Nephron progenitor cell (in vitro differentiated cells): ENCODE measurements at places on chromosomes 13 and 19.

DNA sequence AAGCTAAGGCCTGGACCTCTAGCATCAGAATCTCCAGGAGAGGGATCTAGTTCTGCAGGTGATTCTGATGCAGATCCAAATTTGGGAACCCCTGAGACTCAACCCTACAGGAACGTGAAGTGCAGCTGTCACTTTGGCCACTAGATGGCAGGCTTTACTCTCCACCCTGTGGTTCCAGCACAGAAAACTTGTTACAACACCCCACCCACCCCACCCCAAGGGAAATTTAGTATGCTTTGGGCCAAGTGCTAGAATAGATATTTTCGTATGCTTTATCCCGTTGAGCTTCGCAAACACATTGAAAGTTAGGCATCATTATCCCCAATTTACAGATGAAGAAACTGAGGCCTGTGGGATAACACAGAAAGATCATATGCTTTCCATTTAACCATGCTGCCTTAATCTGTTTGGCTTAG, 232.0 kb downstream of the B3GLCT start:
- DNase-seq: peak; percentile 69

DNA sequence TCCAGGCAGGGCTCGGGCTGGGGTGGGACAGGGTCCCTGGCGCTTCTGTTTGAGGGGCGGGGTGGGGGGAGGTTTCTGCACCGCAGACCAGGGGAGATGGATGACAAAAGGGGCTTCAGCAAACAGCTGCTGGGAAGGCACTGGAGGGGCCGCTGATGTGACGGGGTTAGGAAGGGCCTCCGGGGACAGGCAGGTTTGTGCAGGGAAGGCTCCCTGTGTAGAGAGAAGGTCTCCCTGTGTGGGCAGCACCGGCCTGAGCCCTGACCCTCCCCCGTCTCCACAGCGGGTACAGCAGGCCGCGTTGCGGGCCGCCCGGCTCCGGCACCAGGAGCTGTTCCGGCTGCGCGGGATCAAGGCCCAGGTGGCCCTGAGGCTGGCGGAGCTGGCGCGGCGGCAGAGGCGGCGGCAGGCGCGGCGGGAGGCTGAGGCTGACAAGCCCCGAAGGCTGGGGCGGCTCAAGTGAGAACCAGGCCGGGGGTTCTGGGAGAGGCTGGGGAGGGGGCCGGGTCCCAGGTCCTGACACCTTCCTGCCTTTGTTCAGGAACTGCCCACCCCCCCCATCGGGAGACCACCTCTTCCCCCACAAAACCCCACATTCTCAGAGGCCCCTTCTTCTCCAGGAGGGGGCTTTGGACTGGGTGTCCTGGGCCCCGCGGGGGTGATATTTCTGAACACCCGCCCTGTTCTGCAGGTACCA, 9.9 kb downstream of the NOP53 start:
- DNase-seq: no peak

DNA sequence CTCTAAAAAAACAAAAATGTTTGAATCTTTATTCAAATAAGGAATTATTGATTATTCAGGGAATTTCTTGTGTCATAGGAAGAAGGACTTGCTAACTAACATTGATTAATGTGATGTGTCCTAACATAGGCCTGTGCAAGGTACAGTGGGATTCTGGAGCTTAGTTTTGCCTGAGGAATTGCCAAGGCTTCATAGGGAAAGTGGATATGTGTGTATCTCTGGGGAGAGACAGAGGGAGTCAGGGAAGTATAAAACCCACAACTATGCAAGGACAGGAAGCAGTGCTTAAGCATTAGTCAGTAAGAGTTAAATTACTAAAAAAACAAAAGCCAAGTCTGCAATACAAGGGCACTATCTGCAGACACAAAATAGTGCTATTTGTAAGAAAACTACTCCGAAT, 59.6 kb downstream of the WDFY2 start:
- no peak for DNase-seq

DNA sequence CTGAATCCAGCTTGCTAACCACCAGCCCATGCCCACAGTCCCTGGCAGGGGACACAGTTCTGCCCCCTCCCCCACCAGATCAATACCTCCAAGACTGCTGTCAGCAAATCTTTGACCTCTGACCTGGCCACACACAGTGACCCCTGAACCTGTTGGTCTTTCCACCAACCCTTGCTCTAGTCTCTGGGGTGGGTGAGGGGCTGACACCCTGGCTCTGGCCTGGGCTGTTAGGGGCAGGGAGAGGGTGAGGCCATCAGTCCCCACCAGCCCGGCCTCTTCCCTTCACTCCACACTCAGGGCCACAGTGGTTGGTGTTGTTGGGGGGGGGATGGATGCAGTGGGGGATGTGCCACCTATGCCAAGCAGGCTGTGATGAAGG, 21.8 kb upstream of the SLC7A10 start:
- DNase-seq: no peak

GRCh38 chr19:19549804-19550464, 11.9 kb downstream of the CILP2 start:
- DNase-seq: no peak

GRCh38 chr19:7729831-7730285, 2.1 kb downstream of the CLEC4G start:
- DNase-seq: peak; percentile 13

- DNase-seq: peak; percentile 59
Observed at GRCh38 chr13:20161275-20161950, 561 bp upstream of the GJA3 start.

DNA sequence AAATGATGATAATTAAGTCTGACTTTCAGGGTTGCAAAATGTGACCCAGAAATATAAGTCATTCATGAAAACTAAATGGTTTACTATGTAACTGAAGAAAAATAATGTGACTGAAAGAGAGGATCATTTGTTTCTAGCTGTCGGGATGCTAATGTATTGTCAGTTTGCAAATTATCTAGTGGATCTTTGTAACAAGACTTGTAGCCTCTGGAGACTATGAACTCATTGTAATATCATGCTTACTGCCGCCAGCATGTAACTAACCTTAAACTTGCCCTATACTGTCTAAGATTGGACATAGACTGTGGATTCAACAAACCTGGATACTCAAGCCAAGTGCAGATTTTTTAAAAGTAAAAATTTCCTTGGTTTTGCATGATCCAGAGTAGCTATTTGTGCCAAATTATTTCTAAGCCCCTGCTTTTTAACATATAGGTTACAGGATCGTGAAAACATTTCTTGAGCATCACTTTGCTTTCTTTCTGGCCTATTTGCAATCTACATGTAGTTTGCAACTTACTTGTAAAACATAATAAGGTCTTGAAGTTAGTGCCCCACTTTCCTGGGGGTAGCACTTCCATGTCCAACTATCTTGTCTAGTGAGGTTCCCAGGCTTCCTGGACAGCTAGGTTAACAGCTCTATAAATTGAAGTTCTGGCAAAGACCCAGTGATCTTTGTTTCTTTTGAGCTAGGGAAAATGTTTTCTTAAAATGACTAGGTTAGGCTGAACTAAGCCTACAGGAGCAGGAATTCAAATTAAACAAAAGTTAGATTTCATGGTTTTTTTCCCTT, 3.3 kb upstream of the POSTN start:
- no peak for DNase-seq

DNA sequence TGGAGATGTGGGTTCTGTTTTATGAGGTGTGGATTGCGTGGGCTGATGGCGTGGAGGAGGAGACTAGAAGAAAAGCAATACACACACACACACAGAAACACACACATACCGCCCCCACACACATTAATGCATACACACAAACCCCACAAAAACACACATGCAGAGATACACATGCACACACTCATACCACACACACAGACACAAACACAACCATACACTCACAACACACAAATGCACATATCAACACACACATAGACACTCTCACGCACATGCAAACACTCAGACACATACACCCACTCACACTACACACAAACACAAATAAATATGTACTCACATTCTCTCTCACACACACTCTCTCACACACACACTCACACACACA, 75.7 kb upstream of the UBL3 start:
- DNase-seq: no peak

DNA sequence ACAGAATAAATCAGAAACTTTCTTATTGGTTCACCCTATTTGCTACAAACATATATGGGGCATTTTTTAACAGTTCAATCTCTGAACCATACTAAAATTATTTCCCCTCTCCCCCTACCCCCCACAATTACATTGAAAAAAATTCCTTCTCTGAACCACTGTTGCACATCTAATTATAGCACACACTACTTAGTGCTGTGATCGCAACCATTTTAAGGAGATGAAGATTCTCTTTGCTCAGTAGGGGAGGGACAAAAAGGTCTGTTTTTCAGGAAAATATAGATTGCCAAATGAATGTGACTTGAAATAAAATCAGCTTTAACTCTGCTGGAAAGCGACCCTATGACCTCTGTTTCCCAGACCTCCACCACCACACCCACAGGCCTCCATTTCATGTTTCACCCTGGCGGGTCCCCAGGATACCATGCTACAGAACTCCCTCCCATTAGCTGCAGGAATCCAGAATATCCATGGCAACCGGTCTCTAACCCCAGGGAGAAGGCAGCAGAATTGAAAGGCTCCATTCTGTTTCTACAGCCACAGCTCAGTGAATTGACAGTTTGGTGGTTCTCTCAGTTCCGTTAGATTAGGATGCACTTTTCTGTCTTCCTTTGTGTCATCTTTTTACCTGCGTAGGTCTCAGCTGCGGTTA, 286.3 kb downstream of the TBC1D4 start:
- peak; percentile 20 for DNase-seq

- DNase-seq: peak; percentile 5
Observed at GRCh38 chr13:60646620-60647019, 249.6 kb downstream of the TDRD3 start.

DNA sequence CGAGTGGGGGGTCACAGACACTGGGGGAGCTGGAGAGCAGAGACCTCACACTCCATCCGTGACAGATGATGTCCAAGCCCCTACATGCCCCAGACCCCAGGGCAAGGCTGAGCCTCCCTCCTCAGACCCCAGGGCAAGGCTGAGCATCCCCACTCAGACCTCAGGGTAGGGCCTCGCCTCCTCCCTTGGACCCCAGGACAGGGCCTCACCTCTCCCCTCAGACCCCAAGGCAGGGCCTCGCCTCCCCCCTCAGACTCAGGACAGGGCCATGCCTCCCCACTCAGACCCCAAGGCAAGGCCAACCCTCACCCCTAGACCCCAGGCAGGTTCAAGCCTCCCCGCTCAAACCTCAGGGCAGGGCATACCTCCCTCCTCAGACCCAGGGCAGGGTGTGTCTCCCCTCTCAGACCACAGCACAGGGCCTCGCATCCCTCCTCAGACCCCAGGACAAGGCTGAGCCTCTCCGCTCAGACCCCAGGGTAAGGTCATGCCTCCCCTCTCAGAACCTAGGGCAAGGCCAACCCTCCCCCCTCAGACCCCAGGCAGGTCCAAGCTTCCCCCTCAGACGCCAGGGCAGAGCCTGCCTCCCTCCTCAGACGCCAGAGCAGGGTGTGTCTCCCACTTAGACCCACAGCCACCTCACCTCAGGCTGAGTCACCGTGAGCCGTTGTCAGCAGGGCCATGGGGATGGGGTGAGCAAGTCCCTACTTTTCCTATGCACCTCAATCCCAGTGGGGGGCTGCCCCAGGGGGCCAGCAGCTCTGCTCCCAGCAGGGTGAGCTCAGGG, 1.7 kb upstream of the S1PR4 start:
- DNase-seq: no peak

- DNase-seq: no peak
Observed at GRCh38 chr13:52082601-52083000, 46.3 kb downstream of the NEK5 start.

- no peak for DNase-seq
Observed at GRCh38 chr19:21127001-21127400, 14.8 kb upstream of the ZNF431 start.

DNA sequence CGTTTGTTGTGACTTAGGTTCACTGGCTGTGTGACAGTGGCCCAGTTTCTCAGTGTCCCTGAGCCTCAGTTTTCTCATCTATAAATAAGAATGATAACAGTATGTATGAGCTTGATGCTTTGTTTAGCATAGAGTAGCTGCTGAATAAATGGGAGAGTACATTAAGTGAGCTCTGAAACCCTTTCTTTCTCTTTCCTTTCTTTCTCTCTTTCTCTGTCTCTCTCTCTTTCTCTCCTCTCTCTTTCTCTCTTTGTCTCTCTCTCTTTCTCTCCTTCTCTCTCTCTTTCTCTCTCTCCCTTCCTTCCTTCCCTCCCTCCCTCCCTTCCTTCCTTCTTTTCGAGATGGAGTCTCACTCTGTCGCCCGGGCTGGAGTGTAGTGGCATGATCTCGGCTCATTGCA, 2.0 kb downstream of the KXD1 start:
- no peak for DNase-seq

- DNase-seq: no peak
Observed at GRCh38 chr19:54790711-54791110, 12.7 kb upstream of the KIR2DL4 start.

DNA sequence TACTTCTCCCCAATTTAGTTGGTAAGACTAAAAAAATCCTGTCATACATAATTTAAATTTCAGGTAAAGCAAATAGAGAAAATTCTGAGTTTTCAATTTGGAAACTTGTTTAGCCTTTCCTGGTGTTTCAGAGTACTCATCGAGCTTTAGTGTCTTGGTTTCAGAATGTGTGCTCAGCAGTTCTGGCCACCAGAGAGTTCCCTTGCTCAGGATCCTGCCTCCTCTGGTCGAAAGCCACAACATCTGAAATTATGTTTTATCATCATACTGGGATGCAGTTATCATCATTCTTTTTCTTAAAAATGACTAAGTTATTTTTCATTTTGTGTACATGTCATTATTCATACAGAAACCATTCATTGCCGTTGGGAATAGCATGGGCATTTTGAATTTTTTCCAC, 263.2 kb upstream of the SPRY2 start:
- no peak for DNase-seq

- DNase-seq: no peak
Observed at GRCh38 chr13:112764864-112765561, 75.2 kb downstream of the ATP11A start.

- DNase-seq: no peak
Observed at GRCh38 chr13:94764576-94765321, 52.4 kb upstream of the SOX21 start.

- peak; percentile 88 for DNase-seq
Observed at GRCh38 chr19:49817964-49818648, at the start of gene MED25. Gene MED25 (plus strand): TSS chr19:49818289. CDS start chr19:49818342, 53 bp downstream.

DNA sequence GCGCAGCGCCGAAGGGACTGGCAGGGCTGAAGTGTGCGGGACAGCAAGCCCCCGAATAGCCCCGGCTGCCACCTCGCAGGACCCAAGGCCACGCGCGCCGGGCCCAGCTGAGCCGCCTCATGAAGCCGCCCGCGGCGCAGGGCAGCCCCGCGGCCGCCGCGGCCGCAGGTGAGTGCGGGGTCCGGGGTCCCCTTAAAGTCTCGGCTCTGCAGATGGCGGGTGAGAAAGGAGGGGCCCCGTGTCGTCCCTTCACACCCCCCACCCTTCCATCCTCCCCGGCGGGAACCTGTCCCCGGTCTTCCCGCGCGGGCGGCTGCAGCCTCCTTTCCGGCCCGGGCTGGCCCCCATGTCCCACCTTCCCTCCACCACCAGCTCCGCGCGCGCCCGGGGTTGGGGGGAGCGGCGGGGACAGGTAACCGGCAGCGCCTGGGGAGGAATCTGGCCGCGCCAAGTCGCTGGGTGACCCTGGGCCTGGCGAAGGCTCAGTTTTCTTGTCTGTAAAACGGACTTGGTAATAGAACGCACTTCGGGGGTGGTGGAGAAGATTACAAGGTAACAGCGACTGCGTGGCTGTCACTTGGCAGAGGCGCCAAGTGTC, 338 bp downstream of the RGCC start:
- DNase-seq: peak; percentile 42
